ENCODE measurements at places on chromosomes 4 and X.

- DNase-seq = no peak
Measured at GRCh38 chrX:109959356-109959871, 43.5 kb upstream of the TMEM164 start.

- no peak for DNase-seq
Measured at GRCh38 chrX:45714866-45715265, 514.2 kb upstream of the DIPK2B start.

GRCh38 chr4:108601532-108601931 is 18.8 kb upstream of the RPL34 start:
- no peak for DNase-seq

- DNase-seq = no peak
Measured at GRCh38 chr4:2914256-2915126, 48.7 kb downstream of the NOP14 start.

GRCh38 chr4:40283413-40283812 is 51.7 kb upstream of the CHRNA9 start:
- DNase-seq = no peak

GRCh38 chr4:22338796-22339195 is 177.1 kb downstream of the ADGRA3 start:
- DNase-seq = no peak

GRCh38 chr4:123418351-123418931 is 21.8 kb downstream of the SPRY1 start:
- DNase-seq = no peak

DNA sequence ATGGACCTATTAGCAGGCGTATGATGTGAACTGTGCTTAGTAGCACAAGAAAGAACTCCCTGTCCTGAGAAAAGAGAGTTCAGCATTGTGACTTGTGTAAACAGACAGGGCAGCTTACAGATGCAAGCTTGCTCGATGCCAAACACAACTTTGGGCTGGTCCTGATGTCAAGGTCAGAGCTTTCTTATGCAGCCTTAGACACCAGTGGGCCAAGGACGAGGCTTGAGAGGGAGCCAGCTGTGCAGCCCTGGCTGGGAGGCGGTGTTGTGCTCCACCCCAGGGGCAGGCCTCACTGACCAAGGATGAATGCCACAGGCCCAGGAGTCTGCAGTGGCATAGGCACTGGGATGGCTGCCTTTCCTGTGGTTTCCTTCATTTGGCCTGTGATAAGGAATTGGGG is 35.4 kb downstream of the JADE1 start:
- no peak for DNase-seq

DNA sequence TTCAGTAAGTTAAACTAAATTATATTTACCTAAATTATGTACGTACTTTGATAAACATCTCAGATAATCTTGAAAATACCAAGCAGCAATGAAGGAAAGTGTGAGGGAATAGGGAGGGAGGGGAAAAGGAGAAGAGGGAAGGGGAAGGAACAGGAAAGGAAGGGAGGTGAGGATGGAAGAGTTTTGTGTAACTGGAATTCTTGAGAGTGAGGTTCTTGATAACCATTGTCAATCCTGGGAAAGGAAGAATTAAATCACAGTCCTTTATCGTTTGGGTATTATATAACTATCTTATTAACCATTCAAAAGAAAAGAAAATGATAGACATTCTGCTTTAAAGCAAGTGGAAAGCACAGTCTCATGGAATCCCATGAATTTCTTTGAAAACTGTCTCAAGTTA is 795.0 kb downstream of the CCSER1 start:
- DNase-seq = no peak

GRCh38 chrX:150525061-150525919 is 43.1 kb upstream of the MTM1 start:
- DNase-seq = no peak

DNA sequence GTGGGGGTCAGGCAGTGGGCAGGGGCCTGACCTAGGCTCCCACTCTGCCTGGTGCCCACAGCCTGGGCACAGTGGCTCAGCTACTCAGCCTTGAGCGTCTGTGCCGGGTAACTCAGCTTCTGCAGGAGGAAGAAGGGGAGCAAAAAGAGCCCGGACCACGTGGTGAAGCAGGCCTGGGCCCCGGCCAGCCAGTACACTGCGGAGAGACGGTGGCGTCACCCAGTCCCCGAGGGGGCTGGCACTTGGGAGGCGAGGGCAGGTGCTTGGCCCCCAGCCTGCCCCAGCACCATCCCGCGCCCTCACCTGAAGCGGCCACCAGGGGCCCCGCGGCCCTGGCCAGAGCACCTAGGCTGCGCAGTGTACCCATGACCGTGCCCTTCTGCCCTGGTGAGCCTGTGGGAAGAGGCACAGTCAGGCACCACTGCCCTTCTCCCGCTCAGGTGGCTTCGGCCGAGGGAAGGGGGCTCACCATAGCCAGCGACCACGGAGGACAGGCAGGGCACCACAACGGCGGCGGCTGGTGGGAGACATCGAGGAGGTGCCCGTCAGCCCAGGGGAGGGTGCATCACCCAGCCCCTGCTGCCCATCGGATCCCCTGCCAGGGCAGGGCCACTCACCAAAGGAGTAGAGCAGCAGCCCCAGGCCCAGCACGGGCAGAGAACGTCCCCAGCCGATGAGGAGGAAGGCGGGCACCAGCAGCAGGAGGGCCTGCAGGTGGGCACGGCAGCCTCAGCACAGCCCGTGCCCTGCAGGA is 32.3 kb downstream of the NOP14 start:
- no peak for DNase-seq

GRCh38 chrX:37666516-37666915 is 19.1 kb upstream of the XK start:
- no peak for DNase-seq

GRCh38 chr4:188550296-188550695 is 411.1 kb downstream of the TRIML1 start:
- no peak for DNase-seq

- no peak for DNase-seq
Measured at GRCh38 chrX:97159916-97160800, 276.4 kb downstream of the RPA4 start.

GRCh38 chrX:14300376-14300775 is 229.0 kb upstream of the GLRA2 start:
- DNase-seq = no peak

DNA sequence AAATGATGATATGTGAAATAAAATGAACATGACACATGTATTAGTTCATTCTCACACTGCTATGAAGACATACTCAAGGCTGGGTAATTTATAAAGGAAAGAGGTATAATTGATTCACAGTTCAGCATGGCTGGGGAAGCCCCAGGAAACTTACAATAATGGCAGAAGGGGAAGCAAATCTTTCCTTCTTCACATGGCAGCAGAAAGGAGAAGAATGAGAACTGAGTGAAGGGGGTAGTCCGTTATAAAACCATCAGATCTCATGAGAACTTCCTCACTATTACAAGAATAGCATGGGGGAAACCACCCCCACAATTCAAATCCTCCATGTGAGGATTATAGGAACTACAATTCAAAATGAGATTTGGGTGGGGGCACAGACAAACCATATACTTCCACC is 243.9 kb upstream of the GYPA start:
- no peak for DNase-seq

GRCh38 chrX:41684940-41685339 is 3.8 kb upstream of the GPR34 start:
- no peak for DNase-seq

GRCh38 chr4:89069481-89069880 is 12.5 kb upstream of the FAM13A start:
- no peak for DNase-seq

- no peak for DNase-seq
Measured at GRCh38 chr4:25075851-25076250, 45.1 kb upstream of the LGI2 start.

- no peak for DNase-seq
Measured at GRCh38 chr4:3871181-3871852, 105.1 kb downstream of the ADRA2C start.

GRCh38 chr4:75843596-75843995 is 58.7 kb downstream of the PPEF2 start:
- no peak for DNase-seq

DNA sequence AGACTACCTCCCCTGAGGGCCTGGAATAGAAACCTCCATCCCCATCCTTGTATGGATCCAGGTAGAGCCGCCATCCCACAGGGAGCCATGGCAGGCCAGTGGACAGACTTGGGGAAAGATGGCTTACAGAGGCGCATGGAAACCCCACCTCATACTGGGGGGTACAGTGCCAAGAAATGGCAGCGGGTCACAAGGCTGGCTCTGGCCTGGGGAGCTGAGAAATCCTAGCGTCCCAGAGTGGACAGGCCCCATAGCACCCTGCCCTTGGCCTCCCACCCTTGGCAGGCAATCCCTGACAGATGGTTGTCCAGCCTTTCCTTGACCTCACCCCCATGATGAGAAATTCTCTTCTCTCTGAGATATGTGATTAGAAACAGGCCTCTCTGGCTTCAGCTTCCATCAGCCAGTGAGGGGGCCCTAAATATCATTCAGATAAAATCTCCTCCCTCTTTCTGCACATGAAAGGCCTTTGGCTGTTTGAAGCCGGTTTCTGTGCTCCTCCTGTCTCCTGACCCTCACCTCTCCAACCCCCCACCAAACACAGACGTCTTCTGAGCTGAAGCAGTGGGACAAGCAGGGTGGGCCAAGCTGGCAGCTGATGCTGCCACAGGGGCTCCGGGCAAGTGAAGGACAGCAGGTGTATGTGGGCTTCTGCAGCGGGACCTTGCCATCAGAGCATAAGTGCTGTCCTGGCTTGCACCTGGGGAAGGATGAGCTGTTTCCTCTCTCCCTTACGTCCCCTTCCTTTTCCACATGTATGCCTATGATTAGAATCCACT is 204.4 kb upstream of the MAMLD1 start:
- DNase-seq = no peak

DNA sequence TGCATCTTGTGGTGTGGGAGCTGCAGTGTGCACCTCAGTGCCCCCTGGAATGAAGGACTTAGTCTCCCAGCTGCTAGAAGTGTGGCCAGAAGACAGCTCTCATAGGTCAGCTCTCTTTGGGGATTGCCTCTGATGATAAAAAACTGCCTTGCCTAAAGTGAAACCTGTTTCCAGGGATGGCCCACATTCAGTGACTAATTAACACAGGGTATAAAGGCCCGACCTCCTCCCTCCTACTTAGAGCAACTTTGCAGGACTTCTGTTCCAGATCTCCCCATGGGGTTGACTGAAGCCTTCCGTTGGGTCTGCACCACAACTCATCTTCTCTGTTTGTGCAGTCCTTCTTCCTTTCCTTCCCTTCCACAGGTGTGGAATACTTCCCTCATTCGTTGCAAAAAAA is 53.2 kb downstream of the SPINK2 start:
- DNase-seq = no peak

DNA sequence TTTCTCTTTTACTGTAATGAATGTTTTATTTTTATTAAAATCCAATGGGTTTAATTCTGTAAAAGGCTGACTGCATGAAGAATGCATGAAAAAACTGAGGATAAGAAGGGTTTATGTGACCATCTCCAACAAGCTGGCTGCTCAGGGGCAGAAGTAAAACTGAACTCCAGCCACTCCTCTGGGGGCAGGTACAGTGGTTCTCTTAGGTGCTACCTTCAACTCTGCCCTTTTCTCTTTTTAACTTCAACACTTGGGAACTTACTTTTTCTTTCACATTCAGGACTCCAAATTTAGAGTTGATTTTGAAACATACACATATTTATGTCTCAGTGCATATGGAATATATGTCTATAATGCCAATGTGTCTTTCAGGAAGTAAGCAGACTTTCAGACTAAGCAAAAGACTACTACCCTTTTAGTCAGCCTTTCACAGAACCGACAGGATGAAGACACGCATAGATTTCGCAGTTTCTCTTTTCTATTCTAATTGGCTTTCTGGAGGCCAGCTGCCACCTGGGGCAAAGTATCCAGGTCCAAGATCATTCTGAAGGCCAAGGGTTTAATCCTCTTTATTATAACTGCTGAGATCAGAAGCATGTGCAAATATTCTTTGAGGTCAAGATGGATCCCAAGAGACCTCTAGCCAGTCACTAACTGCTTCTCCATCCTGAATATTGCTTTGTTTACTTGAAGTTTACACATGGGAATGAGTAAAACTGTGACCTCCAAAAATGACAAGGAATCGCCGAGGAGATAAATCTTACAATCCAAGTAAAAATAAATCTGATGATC is 30.7 kb downstream of the HS3ST1 start:
- DNase-seq = no peak

- no peak for DNase-seq
Measured at GRCh38 chr4:36320117-36320896, 38.9 kb downstream of the DTHD1 start.

- no peak for DNase-seq
Measured at GRCh38 chr4:74235135-74235534, 73.1 kb upstream of the EPGN start.

DNA sequence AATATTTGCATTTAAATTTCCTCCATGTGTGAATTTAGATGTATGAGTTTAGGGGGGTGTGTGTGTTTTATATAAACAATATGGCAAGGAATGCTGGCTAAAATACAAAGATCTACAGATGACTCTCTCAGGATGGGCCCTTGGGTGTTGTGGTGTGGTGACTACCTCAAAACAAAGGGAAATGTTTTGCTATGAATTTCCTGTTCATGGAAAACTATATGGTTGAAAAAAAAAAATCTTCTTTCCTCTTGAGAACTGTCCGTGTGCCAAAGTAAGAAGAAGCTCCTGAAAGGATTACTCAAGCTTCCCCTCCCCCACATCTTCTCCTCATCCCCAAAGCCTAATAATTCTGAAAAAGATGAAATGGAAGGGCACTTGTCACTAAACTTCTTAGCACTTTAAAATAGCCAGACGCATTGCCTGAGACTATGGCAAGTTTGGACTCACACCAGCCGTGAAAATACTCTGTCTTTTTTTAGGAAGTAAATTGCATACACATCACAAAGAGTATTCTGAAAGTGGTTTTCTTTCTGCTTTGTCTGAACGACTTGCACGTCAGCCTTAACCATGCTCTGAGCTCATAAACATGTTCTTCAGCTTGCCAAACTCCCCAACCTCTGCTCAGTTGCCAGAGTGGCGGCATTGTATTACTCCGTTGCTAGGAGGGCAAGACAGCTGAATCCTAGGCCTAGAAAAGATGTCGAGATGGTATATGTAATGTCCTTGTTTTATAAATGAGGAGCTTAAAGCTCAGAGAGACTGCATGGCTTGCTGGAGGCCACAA is 250.4 kb upstream of the JADE1 start:
- no peak for DNase-seq

DNA sequence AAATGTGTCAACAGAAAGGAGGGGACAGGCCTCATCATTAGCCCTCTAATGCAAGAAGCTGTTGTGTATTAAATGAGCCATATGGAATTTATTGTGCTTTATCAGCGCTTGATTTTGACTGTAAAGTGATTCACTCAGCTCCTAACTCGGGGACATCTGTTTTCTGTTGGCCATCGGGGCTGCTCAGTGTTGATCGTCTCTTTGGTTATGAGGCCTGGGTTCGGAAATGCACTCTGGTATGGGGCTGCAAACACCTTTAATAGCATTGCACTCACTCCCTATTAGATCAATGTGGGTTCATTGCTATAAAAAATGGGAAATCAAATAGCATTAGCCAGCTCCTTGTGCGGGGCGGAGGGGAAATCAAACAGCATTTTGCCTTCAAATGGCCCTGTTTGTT is 6.4 kb downstream of the ARX start:
- DNase-seq = no peak

DNA sequence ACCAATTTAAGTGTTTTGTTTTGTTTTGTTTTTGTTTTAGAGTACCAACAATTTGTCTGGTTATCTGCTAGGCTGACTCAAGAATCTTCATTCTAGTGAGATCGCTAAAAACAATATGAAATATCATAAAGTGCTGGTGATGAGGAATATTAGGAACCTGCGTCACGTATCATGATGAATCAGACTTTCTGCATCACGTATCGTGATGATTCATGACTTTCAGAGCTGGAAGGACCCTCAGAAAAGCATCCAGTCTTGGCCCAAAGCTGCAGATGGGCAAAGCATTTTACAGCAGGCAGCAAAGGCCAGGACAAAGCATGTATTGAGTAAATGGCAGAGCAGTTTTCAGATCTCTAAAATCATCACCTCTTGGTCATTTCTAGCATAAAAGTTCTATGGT is 278.0 kb upstream of the BOD1L1 start:
- DNase-seq = no peak
